ENCODE measurements at places on chromosomes 12 and 14.

DNA sequence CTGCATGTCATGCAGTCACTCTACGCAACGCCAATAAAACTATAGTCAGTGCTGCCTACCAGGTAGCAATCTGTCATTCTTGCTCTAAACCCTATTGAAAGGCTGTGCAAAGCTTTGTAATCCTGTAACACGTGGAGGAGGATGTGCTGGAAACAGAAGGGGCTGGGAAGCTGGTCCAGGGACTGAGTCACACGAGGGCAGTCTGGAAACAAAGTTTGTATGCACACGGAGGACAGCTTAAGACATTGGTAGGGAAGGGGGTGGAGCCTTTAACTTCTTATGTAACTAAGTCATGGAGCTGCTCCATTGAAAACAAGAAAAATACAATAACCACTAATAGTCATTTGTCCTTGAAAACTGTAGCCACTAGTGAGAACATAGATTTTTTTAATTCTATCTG lies 128.0 kb downstream of the BCAT1 start:
- no peak for DNase-seq

- DNase-seq: no peak
Measured at GRCh38 chr12:125122668-125123067, 57.4 kb downstream of the AACS start.

- DNase-seq: no peak
Measured at GRCh38 chr12:63967358-63968145, 123.1 kb downstream of the SRGAP1 start.

- DNase-seq: no peak
Measured at GRCh38 chr14:92009604-92010003, 30.3 kb downstream of the TRIP11 start.

DNA sequence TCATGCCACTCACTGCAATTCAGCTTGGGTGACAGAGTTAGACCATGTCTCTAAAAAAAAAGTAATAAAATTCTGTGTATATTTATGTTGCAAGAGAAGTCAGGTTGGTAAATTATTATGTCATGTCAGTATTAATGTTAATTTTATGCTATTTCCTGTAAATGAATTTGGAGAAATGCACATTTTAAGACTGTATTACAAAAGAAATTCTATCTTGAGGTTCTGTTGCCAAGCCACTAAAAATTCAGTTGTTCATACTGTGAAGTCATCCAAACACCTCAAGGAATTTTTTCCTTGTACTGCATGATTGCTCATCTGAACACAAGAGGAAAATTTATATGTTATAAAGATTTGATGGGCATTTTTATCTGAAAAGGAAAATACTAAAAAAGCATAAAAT lies 23.3 kb upstream of the HMGA2 start:
- DNase-seq: no peak

GRCh38 chr12:72141381-72141780 lies 130.8 kb upstream of the TRHDE start:
- peak; percentile 12 for DNase-seq

GRCh38 chr12:6754411-6754810 lies 1.5 kb upstream of the MLF2 start:
- no peak for DNase-seq

GRCh38 chr12:13124656-13125505 lies 21.4 kb upstream of the GSG1 start:
- no peak for DNase-seq

GRCh38 chr12:65765436-65765813 lies 58.9 kb upstream of the HMGA2 start:
- no peak for DNase-seq

GRCh38 chr14:31122921-31123320 lies 84.7 kb downstream of the HECTD1 start:
- DNase-seq: no peak

GRCh38 chr12:3102771-3103410 lies 25.7 kb downstream of the TSPAN9 start:
- no peak for DNase-seq

DNA sequence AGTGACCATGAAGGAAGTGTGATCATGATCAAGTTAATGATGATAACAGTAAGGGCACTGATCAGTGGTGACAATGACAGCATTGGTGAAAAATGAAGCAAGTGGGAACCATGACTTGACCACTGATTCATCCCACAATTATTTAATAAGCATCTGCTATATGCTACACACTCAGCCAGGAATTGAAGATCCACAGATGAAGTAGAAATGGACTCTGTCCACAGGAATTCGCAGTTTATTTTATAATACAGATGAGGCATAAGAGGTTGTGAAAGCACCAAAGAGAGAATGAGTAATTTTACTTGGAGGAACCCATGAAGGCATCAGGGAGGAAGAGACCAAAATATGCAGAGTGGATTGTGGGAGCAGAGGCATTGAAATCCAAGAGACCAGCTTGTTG lies 33.8 kb upstream of the SMUG1 start:
- no peak for DNase-seq

DNA sequence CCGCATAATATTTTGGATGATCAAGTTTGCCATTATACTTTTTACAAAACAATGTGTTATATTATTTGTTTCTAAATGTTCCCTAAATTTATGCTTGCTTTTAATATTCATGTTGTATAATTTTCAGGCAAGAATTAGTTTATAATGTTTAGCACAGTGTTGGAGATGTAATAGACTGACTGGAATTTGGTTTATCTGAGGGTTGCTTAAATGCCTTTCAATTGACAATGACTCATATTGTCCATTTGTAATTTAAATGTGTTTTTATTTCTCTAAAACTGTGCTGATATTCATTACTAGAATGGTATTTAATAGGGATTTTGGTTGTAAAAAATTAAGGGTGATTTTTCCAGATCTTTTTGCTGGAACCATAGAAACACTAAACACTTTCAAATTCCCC lies 788.4 kb downstream of the SLC6A15 start:
- no peak for DNase-seq

GRCh38 chr14:100299238-100299560 lies 7.0 kb downstream of the SLC25A29 start:
- DNase-seq: no peak

DNA sequence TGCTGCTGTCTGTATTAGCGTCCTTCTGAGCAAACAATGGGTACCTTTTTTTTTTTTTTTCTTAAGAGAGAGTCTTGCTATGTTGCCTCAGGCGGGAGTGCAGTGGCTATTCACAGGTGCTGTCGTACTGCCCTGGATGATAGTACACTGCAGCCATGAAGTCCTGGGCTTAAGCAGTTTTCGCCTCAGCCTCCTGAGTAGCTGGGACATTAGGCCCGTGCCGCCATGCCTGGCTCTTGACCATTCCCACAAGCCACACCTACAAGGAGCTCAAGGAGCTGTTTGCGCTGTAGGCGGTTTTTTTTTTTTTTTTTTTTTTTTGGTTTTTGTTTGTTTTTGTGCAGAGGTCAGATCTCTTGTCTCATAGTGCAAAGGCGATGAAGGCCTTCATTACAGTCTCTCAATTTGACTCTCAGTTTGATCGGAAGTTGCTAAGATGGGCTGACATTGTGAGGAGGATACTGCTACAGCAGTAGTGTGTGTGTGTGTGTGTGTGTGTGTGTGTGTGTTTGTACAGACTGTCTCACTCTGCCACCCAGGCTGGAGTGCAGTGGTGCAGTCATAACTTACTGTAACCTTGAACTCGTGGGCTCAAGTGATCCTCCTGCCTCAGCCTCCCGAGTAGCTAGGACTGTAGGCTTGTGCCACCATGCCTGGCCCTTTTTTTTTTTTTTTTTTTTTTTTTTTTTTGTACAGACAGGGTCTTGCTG lies 34.2 kb downstream of the TRAF3 start:
- no peak for DNase-seq

GRCh38 chr12:68410018-68410660 lies 78.0 kb upstream of the MDM1 start:
- no peak for DNase-seq

DNA sequence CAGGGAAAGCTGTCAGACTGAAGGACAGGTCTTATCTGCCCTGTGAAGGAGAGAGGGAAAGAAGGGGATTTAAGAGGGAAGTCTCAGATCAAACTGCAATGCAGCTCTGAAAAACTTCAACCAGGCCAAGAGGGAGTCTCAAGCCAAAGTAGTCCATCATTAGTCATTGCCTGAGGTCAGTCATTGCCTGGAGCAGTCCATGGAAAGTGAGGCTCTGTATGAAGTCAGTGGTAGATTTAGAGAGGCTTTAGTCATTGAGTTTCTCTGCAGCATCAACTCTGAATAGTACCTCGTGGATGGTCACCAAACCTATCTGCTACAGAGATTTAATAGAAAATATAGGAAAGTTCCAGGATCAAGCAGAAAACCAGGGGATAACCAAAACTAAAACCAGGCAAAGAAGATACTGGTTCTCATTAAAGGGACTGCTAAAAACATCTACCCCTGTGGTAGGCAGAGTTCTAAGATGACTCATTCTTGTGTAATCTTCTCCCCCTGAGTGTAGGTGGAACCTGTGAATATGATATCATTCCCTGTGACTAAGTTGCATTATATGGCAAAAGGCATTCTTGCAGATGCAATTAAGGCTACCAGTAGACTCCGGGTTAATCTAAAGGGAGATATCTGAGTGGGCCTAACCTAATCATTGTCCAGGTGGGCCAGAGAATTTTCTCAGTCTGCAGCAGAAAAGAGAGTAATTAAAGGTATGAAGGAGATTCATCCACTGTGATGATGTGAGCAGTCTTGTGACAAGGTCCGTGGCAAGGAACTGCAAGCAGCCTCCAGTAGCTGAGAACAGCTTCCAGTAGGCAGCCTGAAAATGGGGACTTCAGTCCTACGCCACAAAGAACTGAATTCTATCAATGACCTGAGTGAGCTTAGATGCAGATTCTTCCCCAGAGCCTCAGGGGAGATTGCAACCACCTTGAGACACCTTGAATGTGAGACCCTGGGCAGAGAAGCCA lies 123.1 kb downstream of the GALC start:
- DNase-seq: no peak

- DNase-seq: no peak
Measured at GRCh38 chr14:87081004-87081403, 912.0 kb downstream of the GALC start.

- DNase-seq: no peak
Measured at GRCh38 chr12:98861251-98861650, 216.2 kb downstream of the APAF1 start.

- DNase-seq: peak; percentile 69
Measured at GRCh38 chr12:101793401-101793800, 37.4 kb downstream of the GNPTAB start.

DNA sequence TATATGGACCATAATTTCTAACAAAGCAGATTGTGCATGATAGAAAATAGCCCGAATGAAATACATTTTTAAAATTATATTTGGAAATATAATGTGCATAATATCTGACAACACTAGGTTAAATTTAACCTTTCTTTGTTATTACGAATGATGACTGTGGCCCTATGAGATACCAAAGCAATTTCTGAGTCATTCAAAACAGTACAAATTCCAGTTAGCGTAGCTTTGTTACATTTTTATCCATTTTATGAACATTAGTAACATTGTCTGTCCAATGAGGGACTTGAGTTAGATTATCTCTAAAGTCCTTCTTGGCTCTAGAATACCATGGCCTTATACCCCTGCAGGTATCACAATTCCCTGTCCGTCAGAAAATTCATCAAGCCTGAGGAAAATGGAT lies 39.0 kb upstream of the REP15 start:
- no peak for DNase-seq

DNA sequence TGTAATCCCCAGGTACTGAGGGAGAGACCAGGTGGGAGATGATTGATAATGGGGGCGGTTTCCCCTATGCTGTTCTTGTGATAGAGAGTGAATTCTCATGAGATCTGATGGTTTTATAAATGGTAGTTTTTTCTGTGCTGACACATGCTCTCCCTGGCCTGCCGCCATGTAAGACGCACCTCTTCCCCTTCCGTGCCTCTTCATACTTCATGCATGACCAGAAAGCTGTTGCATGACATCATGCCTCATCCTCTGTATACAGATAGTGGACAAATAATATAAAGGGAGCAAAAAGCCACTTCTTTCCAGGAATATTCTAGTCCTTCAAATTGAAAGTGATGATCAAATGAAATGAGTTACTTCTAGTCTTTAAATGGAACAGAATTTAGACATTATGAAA lies 47.3 kb upstream of the LRIG3 start:
- DNase-seq: no peak

DNA sequence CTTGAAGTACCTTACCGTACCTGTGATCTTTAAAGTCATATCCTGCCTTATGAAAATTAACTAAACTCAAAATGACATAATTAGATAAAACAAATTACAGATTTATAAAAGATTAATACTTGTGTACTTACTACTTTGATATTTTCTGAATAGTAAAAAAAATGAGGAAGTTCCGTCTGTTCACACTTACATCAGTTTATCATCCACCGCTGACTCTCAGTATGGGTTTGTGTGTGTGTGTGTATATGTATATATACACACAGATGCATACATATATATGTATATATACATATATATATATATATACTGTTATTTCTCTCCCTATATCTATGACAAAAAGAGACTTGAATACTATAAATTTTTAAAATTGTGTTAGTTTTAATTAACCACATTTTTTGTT lies 65.0 kb upstream of the MON2 start:
- DNase-seq: no peak

GRCh38 chr14:94538070-94538740 lies 23.0 kb upstream of the SERPINA4 start:
- no peak for DNase-seq

DNA sequence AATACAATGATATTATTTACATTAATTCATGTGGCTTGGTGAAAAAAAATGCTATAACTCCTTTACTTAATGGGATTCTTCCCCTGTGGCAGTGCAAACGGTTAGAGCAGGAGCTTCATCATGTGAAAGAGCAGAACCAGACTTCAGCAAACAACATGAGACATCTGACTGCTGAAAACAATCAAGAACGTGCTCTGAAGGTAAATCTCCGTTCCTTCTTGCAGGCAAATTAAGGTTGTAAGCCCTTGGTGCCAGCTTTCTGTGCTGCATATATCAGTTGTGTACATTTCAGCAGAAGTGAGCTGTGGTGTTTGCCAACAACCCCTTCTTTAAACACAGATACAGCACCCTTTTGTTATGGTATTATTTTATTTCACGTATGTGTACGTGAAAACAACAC lies 171.7 kb downstream of the MIPOL1 start:
- no peak for DNase-seq

- DNase-seq: no peak
Measured at GRCh38 chr14:29648045-29648444, 279.6 kb downstream of the PRKD1 start.

Measured in K562 (cell line).